ENCODE measurements at places on chromosomes 3 and 15.

DNA sequence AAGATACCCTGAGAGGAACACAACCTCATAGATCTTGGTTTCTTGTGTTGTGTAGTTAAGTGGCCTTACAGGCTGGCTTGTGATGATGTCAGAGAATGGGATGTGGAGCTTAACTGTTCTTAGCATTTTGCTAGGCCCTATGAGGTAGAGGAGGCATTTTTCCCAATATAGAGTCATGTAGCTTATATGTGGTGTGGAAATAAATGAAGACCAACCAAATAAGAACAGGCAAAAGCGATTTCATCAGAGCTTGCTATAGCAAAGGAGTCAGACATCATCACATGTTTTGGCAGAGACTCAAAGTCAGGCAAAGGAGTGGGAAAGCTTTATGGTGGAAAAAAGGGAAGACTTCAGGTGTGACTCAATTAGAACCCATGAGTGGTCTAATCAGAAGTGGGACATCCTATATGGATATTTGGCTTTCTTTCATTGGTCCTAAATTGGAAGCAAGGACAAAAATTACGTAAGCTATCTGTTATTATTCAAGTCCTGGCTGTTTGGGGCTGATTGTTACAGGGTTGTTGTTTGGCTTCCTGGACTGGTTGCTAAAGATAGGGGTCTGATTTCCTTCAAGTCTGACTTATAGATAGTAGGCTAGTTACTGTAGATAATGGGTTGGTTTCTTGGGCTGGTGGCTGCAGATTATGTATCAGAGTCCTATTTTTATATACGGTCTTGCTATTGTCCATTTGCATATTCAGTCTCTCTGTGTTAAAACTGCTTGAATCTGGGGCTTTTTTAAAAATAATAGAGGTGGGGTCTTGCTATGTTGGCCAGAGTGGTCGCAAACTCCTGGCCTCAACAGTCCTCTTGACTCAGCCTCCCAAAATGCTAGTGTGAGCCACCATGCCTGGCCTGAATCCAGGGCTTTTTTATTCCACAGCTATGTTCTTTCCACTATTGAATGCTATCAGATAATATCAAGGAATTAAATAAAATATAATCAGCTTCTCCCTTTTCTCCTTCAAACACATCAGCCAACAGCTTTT lies 30.3 kb upstream of the SETD2 start:
- no peak for DNase-seq

DNA sequence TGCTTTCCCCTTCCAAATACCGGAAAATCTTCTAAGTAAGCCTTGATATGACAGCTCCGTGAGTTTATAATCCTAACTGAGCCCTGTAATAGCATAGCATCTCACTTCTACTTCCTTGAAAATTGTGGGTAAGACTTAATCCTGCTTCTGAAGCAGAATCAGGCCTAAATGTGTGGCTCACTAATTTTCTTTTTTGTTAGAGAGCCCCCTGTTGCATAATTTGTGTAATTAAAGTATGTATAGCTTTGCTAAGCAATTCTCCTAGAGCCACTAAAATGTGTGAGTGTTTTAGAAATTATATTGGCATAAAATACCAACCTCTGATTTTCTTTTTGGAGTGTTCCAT lies 304.4 kb downstream of the FGF12 start:
- no peak for DNase-seq

DNA sequence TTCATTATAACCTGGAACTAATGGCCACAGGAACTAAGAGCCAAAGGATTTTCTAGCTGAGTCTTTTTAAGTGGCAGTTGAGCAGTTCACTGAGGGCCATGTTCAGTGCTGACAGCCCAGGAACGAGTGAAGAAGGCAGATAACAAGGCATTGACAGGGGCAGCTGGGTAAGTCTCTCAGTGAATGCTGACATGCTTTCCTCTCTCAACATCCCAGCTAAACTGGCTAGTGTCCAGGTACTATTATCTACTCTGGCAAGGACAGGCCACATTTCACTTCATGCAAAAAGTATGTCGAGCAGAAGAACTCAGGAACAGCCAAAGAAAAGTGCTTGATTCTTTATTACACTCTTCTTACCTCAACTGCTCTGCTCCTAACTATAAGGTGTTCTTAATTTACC lies 515.9 kb downstream of the NLGN1 start:
- DNase-seq: no peak

DNA sequence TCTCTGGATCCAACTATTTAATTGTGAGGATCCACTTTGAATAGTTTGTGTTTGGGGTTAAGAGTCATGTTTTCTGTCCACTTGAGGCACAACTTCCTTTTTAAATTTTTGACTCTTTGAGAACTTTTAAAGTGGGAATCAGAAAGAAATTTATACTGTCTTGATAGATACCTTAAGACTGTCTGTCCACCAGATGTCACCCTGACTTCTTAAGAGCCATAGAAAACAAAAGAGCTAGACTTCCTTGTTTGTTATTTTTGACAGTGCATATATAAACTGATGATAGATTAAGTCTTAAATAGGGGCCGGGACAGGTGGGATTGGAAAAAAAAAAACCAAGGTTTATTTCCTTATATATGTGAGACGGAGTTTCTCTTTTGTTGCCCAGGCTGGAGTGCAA lies 52.1 kb upstream of the WDR72 start:
- no peak for DNase-seq

DNA sequence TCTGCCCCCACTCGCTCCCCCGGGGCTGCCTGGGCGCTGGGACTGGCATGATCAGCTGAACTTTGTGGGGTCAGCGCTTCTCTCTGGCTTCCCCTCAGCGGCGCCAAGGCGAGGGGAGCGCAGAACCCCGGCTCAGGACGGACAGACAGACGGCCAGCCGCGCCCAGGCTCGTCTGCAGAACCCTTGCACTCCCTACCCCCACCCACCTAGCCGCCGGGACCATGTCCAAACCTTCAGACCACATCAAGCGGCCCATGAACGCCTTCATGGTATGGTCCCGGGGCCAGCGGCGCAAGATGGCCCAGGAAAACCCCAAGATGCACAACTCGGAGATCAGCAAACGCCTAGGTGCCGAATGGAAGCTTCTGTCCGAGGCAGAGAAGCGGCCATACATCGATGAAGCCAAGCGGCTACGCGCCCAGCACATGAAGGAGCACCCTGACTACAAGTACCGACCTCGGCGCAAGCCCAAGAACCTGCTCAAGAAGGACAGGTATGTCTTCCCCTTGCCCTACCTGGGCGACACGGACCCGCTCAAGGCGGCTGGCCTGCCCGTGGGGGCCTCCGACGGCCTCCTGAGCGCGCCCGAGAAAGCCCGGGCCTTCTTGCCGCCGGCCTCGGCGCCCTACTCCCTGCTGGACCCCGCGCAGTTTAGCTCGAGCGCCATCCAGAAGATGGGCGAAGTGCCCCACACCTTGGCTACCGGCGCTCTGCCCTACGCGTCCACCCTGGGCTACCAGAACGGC lies 621 bp downstream of the SOX14 start:
- no peak for DNase-seq

DNA sequence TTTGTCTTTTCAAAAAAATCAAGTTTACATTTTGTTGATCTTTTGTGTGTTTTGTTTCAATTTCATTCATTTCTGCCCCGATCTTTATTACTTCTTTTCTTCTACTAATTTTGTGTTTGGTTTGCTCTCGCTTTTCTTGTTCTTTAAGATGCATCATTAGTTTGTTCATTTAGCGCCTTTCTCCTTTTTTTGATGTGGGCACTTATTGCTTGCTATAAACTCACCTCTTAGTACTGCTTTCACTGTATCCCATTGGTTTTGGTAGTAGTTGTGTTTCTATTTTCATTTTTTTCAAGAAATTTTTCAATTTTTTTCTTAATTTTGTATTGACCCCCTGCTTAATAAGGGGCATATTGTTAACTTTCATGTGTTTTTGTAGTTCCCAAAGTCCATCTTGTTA lies 34.4 kb downstream of the PRKCI start:
- DNase-seq: no peak

DNA sequence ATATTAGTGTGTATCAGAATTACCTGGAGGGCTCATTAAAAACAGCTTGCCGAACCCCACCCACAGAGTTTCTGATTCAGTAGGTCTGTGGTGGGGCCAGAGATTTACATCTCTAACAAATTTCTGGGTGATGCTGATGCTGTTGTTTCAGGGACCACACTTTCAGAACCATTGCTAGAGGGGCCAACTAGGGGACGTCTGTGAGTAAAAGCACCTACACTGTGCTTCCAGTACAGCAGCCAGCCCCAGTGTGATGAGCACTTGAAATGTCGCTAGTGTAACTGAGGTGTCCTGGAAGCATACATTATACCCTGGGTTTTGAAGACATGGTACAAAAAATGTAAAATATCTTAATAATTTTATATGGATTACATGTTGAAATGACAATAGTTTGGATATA lies 33.0 kb downstream of the AGTR1 start:
- no peak for DNase-seq

DNA sequence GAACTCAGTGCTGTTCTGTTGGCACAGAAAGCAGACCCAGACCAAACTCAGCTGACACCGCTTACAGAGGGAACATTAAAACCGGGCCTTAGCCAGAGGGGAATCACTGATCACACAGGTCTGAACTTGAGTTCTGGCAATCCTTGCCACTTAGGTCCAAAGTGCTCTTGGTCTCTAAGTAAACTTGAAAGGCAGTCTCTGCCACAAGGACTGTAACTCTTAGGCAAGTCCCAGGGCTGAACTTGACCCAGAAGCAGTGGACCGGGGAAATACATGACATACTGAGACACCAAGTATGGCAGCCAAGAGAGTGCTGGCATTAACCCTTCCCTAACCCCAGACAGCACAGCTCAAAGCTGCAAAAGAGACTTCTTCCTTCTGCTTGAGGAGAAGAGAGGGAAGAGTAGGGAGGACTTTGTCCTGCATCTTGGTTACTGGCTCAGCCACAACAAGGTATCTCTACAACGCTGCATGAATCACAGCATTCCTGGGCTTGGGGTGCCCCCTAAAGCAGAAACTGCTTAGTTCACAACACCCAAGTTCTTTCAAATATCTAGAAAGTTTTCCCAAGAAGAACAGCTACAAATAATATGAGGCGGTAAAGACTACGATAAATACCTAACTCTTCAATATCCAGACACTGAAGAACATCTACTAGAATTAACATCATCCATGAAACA lies 32.5 kb downstream of the NAALADL2 start:
- no peak for DNase-seq

DNA sequence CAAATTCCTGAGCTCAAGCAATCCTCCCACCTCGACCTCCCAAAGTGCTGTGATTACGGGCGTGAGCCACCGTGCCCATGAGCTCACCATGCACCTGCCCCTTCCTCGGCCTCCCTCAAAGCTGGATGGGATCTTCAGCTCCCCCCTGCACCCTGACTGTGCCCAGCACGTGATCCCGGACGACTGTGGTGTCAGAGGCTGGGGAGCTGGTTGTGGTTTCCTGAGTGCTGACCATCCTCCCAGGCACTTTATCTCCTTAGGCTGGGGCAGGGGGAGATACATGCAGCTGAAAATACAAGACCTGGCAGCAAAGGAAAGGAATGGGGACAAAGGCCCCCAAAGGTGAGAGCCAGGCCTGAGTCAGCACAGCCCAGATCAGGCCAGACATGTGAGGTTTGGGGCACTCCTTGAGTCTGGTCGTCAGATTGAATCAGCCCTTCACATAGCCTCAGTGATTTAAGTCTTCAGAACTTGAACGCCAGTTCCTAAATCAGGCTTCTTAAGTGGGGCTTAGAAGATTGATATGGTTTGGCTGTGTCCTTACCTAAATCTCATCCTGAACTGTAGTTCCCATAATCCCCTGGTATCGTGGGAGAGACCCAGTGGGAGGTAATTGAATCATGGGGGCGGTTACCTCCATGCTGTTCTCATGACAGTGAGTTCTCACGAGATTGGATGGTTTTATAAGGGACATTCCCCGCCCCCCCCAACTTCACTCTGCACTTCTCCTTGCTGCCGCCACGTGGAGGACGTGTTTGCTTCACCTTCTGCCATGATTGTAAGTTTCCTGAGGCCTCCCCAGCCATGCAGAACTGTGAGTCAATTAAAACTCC lies 35.8 kb downstream of the PRKCD start:
- no peak for DNase-seq

- DNase-seq: no peak
These were observed 8.7 kb upstream of the YEATS2 start for GRCh38 chr3:183688874-183689273.

DNA sequence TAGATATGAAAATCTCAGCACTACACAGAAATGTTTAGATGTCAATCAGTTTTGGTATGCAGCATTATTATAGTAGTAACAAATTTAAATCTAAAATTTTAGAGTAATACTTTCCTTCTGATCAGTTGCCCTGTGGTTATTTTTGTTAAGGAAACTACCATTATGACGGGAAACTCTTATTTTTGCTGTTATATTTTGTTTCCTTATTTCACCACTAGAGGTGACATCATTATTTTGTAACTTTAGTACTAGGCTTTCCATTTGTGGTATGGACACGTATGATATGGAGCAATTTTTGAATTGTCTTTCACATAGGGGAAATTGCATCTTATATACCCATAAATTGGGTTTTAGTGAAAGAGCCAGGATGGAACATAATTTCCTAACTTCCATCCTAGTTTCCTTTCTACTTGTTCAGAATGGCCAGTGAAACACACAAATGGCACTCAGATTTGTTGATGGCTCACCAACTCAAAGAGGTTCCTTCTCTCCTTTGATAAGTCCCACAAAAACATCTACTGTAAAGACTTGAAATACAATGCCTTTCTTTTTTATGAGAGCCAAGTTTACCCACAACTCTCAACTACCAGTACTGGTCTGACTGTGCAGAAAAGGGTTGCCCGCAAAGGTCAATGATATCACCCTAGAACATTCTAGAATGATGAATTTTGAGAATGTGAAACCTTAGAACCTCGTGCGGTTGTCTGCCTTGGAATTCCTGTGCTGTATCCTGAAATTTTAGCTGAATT lies 19.4 kb upstream of the PPP4R2 start:
- DNase-seq: no peak

GRCh38 chr3:105938101-105938500 lies 69.3 kb upstream of the CBLB start:
- no peak for DNase-seq

DNA sequence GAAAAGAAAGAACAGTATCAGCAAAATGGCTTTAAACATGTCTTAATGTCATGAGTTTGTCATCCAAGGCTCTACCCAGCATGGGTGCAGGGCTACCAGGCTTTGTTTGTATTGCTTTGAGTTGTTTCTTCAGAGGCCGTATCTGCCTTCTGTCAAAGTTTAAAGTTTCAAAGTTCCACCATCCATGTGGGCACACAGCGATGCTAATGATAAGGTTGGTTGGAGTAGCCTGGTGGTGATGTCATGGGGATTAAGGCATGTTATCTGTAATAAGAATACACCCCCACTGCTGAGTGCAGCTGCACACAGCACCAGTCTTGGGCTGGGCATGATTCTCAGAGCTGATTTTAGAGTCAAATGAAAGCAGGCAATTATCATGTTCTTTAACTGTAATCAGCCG lies 72.0 kb upstream of the LRTM1 start:
- DNase-seq: no peak

DNA sequence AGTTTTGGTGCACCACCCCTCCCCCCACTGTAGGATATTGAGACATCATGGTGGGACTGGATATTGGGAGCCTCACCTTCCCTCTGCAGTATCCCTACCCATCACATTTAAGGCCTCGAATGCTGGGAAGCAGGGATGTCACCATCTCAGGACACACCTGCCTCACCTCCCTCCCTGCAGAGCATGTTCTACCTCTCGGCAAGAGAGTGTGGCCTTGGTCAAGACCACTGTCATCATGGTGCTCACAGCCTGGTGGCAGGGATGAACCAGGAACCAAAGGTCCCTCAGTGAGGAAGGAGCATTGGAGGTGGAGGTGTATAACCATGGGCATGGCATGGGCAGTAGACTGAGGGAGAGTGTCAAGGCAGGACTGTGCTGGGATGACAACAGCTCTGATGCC lies 104.8 kb downstream of the CORO2B start:
- no peak for DNase-seq

GRCh38 chr3:119810018-119810435 lies 28.1 kb downstream of the NR1I2 start:
- peak; percentile 10 for DNase-seq

All from activated CD8-positive, alpha-beta memory T cell treated with anti-CD3 and anti-CD28 coated beads for 48 hours (primary cell).